ENCODE measurements at places on chromosomes 3 and 15. TPM values are rescaled to one million over a fixed set of nuclear protein-coding genes. Genes with fewer than 3 reads are reported as not detected.
A peak's percentile ranks its signal among the peaks of the same experiment; 100 is the strongest.

GRCh38 chr3:132803889-132804288 lies 81.7 kb upstream of the NPHP3 start:
- no peak for DNase-seq

DNA sequence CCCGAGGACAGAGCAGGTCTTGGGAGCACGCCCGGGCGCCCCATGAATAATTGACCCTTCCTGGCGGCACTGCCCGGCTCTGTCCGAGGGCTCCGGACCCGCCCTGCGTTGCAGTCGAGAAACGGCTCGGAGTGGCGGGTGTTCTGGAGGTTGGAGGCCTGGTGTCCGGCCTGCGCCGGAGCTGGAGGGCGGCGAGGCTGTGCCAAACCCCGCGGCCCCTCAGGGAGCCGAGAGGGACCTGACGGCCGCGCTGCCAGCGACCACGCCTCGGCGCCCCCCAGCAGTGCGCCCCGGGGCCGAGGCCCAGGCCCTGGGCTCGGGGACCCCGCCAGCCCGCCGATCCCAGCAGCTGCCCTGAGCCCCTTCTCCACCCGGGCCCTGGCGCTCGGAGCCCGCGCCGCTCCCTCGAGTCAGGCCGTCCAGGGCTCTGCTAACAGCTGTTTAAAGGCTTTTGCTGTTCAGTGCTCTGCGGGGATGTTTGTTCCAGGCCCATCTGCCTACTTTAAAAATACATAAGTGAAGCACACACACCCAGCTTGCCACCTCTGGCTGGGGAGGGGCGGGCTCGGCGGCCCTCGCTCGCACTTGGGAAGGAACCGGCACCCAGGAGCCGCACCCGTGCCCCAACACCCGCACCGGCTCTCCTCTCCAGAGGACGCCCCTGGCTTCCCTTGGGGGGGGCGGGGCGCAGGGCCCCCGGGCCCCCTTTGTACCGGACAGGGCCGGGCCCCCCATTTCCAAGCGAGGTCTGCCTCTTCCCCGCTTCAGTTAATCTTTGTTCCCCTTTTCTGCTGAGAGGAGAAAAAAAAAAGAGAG lies 730 bp upstream of the ZNF710 start:
- peak; percentile 74 for DNase-seq

DNA sequence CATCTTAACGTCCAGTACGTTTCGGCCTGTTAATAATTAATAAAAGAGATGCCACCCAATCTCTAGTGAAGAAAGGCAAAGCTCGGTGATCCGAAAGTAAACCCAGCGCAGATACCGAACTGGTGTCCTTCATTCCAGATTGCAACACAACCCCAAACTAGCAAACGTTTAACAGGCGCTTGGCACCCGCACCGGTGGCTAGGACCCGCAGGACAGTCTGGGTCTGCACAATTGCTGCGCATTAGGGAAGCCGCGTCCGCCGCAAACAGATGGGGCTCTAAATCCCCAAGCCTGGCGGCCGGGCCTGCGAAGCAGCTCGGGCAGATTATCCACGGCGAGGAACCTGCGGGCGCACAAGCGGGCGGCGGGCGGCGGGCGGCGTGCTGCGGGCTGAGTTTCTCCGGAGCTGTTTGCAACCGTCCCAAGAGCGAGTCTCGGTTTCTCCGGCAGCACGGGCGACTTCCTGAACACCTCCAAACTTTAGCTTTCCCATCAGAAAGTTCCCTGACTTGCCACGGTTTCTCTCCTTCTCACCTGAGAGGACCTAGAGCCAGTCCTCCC lies 112.1 kb upstream of the ICE2 start:
- DNase-seq, result peak; percentile 77

- no peak for DNase-seq
Measured at GRCh38 chr15:33132722-33133345, 61.7 kb downstream of the FMN1 start.

- no peak for DNase-seq
Measured at GRCh38 chr3:66572938-66573710, 72.3 kb upstream of the LRIG1 start.

GRCh38 chr15:36362509-36362915 lies 216.9 kb upstream of the CDIN1 start:
- DNase-seq, result no peak

GRCh38 chr15:36527235-36528162 lies 51.9 kb upstream of the CDIN1 start:
- no peak for DNase-seq

- DNase-seq, result no peak
Measured at GRCh38 chr15:87131067-87131466, 1051.4 kb downstream of the AGBL1 start.

GRCh38 chr3:116444819-116445310 lies 422 bp downstream of the LSAMP start:
- DNase-seq, result no peak

CHL1 gene
- 2.3 TPM for polyA plus RNA-seq

Measured in stomach (tissue), 19 donors.